ENCODE measurements at places on chromosomes 3 and 15.

- no peak for DNase-seq
Measured at GRCh38 chr3:195034101-195034500, 236.9 kb downstream of the XXYLT1 start.

- no peak for DNase-seq
Measured at GRCh38 chr3:63910001-63910400, 2.2 kb downstream of the SCAANT1 start.

- no peak for DNase-seq
Measured at GRCh38 chr3:37668431-37668817, 193.3 kb upstream of the CTDSPL start.

DNA sequence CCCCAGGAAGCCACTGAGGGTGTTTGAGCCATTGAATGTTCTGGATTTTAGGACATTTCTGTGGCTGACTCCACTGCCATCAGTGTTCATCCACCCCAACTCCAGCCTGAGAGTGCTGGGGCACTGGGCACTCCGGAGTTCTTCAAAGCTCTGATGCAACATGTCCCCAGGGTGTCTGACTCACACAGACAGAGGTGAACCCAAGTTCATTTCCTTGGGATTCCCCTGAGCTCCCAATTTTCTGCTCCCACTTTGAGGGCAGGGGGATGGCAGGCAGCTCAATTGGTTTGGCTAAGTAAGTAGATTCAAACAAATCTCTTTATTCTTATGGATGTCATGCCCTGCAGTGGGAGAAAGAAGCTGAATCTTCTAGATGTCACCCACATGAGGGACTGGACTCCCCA lies 2.2 kb downstream of the STRA6 start:
- peak; percentile 27 for DNase-seq

- DNase-seq: no peak
Measured at GRCh38 chr3:18215639-18216038, 209.5 kb downstream of the SATB1 start.

DNA sequence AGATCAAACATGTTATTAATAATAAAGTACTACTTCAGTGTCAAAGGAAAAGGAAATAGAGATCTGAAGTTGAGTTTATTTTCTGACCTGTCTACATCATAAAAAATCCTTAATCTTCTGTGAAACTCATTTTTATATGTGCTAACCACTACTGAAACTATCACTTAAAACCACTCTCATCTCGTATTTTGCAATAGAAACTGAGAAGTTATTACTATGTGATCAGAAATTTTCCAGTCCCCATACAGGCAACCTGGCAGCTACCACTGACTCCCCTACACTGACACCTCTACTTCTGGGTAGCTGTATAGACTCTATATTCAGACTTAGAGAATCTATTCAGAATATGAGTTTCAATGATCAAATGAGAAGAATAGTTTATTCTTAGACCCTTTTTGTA lies 8.3 kb downstream of the HDGFL3 start:
- no peak for DNase-seq

- no peak for DNase-seq
Measured at GRCh38 chr3:52859686-52860423, 25.0 kb upstream of the MUSTN1 start.

- DNase-seq: no peak
Measured at GRCh38 chr3:42214064-42214463, 51.9 kb downstream of the CCK start.

GRCh38 chr3:72465853-72466252 lies 382.4 kb downstream of the SHQ1 start:
- DNase-seq: peak; percentile 24

- DNase-seq: peak; percentile 66
Measured at GRCh38 chr3:157572559-157573270, 69.5 kb upstream of the VEPH1 start.

GRCh38 chr3:36926292-36926897 lies 18.5 kb downstream of the TRANK1 start:
- DNase-seq: no peak

- DNase-seq: peak; percentile 64
Measured at GRCh38 chr3:197083486-197083885, 53.9 kb upstream of the MELTF start.

- DNase-seq: no peak
Measured at GRCh38 chr15:89880727-89881126, 13.1 kb downstream of the AP3S2 start.

DNA sequence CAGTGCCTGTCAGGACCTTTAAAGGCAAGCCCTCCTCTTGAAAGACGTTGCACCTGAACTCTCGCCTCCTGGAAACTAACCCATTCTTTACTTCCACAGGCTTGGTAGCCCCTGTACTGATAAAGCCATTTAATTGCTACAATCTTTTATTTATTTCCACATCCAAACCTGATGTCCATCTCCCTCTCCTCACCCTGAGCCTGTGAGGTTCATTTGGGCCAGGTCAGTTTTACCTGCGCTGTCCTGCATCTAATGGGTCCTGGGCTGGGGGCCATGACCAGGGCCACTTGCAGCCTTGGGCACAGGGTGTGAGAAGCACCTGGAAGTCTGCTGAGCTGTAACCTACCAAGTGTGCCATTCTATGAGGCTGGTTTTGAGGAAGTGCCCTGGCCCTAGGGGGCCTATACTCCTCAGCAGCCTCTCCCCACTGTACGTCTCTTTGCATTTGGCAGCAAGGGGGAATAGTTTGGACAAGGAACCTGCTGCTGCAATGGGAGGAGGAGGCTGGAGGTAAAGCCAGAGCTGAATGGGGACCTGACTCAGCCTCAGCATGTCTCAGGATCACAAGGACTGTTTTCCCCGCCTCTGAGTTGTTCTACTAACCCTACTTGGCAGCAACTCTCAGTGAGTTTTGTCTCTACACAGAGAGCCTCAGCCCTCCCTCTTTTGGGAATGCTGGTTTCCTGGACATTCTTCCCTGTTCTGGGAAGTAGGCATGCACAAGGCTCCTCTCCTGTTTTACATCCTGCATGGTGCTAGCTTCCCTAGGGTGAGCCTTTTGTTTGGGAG lies 53.8 kb downstream of the WDR76 start:
- no peak for DNase-seq

GRCh38 chr3:110236976-110237610 lies 834.5 kb upstream of the NECTIN3 start:
- no peak for DNase-seq

DNA sequence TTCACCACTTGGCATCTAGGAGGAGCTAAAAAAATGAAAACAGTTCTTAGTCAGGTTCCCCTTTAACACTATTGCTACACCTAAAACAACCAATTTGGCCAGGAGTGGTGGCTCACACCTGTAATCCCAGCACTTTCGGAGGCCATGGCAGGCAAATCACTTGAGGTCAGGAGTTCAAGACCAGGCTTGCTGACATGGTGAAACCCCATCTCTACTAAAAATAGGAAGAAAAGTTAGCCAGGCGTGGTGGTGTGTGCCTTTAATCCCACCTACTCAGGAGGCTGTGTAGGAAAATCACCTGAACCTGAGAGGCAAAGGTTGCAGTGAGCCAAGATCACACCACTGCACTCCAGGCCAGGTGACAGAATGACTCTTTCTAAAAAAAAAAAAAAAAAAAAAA lies 124.1 kb downstream of the DGKG start:
- no peak for DNase-seq

DNA sequence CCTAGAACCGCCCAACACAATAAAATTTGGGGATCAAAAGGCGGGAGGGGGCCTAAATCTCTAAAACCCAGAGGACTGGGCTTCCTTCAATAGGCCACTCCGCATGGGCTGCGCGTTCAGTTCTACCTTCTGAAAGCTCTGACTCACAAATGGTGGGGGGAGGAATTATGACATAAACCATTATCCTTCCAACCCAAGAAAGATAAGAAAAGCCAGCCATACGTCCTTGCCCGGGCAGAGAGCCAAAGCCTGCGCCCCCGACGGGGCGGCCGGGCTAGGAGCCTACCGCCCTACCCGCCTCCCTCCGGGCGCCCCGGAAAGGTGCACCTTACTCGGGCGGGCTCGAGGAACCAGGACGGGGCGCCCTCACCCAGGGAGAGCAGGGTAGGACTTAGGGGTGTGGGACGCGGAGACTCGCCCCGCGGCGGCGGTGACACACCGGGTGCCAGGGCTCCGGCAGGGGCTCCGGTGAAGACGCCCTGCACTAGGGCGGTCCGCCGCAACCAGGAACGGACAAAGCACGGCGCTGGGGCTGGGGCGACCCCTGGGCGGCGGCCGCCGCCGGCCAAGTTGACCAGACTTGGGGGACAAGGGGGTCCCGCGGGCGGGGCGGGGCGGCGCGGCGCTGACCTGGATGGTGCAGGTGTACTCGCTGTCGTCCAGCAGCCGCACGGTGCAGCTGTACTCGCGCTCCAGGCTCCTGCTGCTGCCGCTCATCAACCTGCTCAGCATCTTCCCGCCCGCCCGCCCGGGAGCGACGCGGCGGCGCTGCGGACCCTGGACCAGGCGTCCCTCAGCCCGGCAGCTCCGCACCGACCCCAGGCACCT lies 534 bp downstream of the FRMD5 start:
- DNase-seq: peak; percentile 5

DNA sequence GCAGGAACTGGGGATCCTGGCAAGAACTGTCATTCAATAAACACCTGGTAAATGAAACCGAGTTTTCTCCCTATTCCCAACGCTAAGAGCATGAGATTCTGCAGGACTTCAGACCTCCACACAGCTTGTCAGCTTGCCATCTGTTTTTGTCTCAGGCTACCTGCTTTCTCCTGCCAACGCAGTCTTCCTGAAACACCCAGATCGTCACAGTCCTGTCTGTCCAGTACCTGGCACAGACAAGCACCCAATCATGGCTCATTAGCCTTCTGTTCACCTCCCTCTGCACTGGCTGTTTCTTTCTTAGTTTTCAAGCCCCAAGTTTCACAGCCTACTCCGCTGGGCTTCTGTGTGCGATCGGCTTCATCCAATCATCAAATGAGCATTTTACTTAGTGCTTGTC lies 5.0 kb downstream of the SLC12A8 start:
- DNase-seq: no peak

- DNase-seq: peak; percentile 34
Measured at GRCh38 chr3:15703346-15703745, 94.4 kb downstream of the ANKRD28 start.

- no peak for DNase-seq
Measured at GRCh38 chr3:175310046-175310445, 450.9 kb downstream of the NAALADL2 start.

DNA sequence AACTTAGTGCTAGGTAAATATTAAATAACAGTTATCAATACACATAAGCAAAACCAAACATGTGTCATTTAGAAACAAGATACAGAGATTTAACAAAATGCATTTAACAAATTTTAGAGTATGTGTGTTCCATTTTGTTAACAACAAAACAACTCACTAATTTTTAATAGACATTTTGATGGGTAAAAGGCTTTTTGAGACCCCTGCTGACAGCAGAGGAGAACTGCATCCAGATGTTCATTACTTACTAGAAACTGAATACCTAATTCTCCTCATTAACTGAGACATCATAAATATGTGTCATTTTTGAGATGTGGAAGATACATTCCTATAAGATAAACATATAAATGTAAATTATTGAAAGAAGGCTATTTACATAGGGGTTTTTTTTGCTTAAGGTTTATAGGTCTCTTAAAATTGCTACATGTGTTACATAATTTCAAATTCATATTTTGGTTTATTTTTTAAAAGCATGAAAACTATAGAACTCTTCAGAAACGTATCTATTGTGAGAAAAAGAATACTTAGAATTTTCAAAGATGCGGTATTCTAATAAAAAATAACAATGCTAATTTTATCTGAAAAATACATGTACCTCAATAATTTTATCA lies 1009.8 kb downstream of the TUSC7 start:
- peak; percentile 45 for DNase-seq

GRCh38 chr3:87088430-87088992 lies 97.6 kb upstream of the VGLL3 start:
- no peak for DNase-seq

All from suppressor macrophage (primary cell).